ENCODE measurements at places on chromosomes 6 and 20. TPM values are rescaled to one million over a fixed set of nuclear protein-coding genes. Genes with fewer than 3 reads are reported as not detected.

The AGPAT4 gene
- 1.4 TPM for total RNA-seq

The MTFR2 gene
- 2.7 TPM for total RNA-seq

The C20orf202 gene
- not detected for total RNA-seq

The RFX6 gene
- 0.08 TPM for total RNA-seq

The BMP2 gene
- total RNA-seq, result 0.26 TPM

The TRIM15 gene
- not detected for total RNA-seq

The PTCHD4 gene
- total RNA-seq, result 8.4 TPM

The TCF15 gene
- total RNA-seq, result not detected

The RCAN2 gene
- total RNA-seq, result not detected

Measured in SK-MEL-5 (cell line).